ENCODE measurements at places on chromosomes 11 and 22. TPM values are rescaled to one million over a fixed set of nuclear protein-coding genes. Genes with fewer than 3 reads are reported as not detected.
A peak's percentile ranks its signal among the peaks of the same experiment; 100 is the strongest.

PLAAT5 gene
- total RNA-seq: not detected

FHIP1B gene
- total RNA-seq: 135 TPM

VSTM5 gene
- 1.1 TPM for total RNA-seq

SNX32 gene
- 1.7 TPM for total RNA-seq

BEST1 gene
- 3.4 TPM for total RNA-seq

ABCC8 gene
- total RNA-seq: 301 TPM

OOSP2 gene
- not detected for total RNA-seq

OR52R1 gene
- total RNA-seq: not detected

SHISAL1 gene
- 1.8 TPM for total RNA-seq

CNIH2 gene
- total RNA-seq: not detected

USP2 gene
- 61.8 TPM for total RNA-seq

MIOX gene
- total RNA-seq: not detected

APIP gene
- 14.3 TPM for total RNA-seq

OR52J3 gene
- total RNA-seq: not detected

- no peak for DNase-seq
- H3K4me3 ChIP-seq: no peak overlapping the region
- no peaks in the 10 kb centered on the region for H3K27me3 ChIP-seq
- H3K36me3 ChIP-seq: no peaks in the 10 kb centered on the region
Measured at GRCh38 chr22:24445481-24446259, 18.3 kb downstream of the ADORA2A start.

DNA sequence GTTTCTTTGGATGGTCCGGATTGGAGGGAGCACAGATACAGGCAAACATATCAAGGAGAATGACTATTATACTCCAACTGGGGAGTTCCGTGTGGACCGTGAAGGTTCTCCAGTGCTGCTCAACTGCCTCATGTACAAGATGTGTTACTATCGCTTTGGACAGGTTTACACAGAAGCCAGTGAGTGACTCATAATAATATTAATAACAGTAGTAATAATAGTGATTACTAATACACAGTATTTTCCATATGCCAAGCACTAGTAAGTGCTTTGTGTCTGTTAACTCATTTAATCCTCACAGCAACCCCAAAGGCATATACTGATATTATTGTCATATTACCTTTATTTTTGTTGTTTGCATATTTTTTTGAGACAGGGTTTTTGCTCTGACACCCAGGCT lies 6.6 kb upstream of the CHEK1 start:
- H3K36me3 ChIP-seq: peaks cover 84% of the 10 kb centered on the region
- no peak for DNase-seq
- H3K27me3 ChIP-seq: no peaks in the 10 kb centered on the region
- no peak overlapping the region for H3K4me3 ChIP-seq

DNA sequence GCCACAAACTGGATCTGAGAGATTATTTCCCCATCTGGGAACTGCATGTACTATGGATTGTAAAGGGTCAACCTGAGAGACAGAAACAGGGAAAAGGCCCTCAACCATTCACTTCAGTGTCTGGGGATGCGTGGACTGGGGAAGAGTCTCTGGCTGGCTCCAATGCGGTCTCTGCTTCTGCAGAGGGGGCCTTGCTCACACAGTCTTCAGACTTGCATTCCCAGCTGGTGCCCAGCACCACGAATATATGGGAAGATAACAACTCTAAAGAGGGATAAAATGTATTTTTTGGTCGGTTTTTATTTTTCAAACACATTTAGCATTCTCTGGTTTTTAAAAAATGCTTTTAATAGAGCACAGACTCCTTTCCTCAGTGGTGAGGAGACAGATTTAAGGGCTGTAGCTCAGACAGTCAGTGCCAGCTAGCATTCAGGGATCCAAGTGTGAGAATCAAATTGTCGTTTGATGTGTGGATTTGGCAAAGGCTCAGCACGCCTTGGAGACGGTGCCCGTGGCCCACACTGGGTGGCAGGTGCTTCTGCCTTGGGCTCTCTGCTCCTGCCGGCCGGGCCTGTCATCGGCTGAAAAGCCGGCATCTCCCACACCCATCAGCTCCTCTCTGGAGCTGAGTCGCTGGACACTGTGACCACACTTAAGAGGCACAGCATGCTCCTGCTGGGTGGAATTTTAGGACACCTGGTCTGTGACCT lies 8.0 kb upstream of the EFCAB6 start:
- DNase-seq: peak; percentile 14
- H3K27ac ChIP-seq: no peak overlapping the region
- H3K36me3 ChIP-seq: no peaks in the 10 kb centered on the region
- no peaks in the 10 kb centered on the region for H3K4me1 ChIP-seq
- H3K27me3 ChIP-seq: no peaks in the 10 kb centered on the region

DNA sequence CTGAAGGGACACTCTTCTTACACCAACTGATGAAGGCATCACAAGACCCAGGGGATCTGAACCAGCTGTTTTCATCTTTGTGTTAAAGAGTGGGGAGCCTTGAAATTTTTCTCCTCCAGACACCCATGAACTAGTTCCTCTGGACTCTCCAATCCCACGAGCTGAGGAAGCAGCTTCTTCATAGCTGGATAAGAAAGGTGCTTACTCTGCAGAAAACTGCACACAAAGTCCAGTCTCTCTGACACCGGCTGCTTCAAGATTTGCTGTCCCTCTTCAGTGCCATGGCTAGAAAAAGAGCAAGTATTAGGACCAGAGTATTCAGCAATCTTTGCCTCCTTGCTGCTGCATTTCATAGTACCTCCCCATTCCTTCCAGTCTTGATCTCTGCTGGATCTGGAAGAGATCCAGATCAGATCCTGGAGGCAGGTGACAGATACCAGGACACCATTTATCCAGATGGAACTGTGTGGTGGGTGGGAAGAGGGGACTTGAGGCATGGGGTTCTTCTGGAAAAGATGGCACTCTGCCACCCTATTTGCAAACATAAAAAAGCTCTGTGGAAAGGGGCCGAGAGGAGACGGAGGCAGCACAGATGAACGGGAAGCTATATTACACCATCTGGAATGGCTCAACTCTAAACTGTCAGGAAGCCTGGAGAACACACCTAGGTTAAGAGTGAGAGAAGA lies 25.5 kb downstream of the IL18BP start:
- no peaks in the 10 kb centered on the region for H3K27me3 ChIP-seq
- H3K4me1 ChIP-seq: no peaks in the 10 kb centered on the region
- DNase-seq: no peak
- no peak overlapping the region for H3K27ac ChIP-seq
- H3K4me3 ChIP-seq: no peak overlapping the region

DNA sequence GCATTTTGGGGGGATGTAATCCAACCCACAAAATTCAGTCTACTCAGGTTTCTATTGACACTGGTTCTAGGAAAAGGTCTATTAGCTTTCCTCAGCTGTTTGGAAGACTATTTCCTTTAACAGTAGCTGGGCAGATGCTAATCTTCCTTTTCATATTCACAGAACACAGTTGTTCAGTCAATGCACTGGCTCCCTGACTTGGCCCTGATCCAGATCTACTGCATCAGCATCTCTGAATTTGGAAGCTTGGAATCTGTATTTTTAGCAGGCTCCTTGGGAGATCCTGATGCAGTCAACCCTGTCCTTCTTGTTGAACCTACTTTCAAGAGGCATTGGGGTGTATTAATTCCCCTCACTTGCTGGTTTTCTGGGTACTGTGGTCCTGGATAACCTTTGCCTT lies 6.3 kb downstream of the HTATIP2 start:
- H3K36me3 ChIP-seq: no peaks in the 10 kb centered on the region
- no peak overlapping the region for H3K4me3 ChIP-seq
- no peak overlapping the region for H3K27ac ChIP-seq
- no peaks in the 10 kb centered on the region for H3K27me3 ChIP-seq
- peaks cover 37% of the 10 kb centered on the region for H3K4me1 ChIP-seq
- no peak for DNase-seq

GRCh38 chr22:36727110-36727509 lies 23.6 kb upstream of the CACNG2 start:
- no peaks in the 10 kb centered on the region for H3K4me1 ChIP-seq
- no peak overlapping the region for H3K4me3 ChIP-seq
- no peaks in the 10 kb centered on the region for H3K27me3 ChIP-seq
- no peaks in the 10 kb centered on the region for H3K36me3 ChIP-seq
- no peak for DNase-seq

- H3K27me3 ChIP-seq: no peaks in the 10 kb centered on the region
- no peak overlapping the region for H3K27ac ChIP-seq
- H3K4me1 ChIP-seq: no peaks in the 10 kb centered on the region
- no peak for DNase-seq
- H3K4me3 ChIP-seq: no peak overlapping the region
Measured at GRCh38 chr22:29443452-29443851, 5.1 kb downstream of the RFPL1 start.

DNA sequence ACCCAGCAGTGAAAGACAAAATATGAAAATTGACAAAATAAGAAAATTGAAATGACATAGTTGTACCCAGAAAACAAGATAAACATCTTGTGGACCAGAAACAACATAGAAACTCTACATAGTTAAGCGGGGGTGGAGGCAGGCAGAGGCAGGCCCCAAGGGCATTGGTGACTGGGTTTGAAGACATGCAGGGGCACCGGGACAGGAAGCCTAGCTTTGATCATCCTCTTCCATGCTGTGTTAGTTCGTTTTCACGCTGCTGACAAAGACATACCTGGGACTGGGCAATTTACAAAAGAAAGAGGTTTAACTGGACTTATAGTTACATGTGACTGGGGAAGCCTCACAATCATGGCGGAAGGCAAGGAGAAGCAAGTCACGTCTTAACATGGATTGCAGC lies 33.5 kb upstream of the CRTAM start:
- no peaks in the 10 kb centered on the region for H3K4me1 ChIP-seq
- no peaks in the 10 kb centered on the region for H3K36me3 ChIP-seq
- H3K27ac ChIP-seq: no peak overlapping the region
- H3K4me3 ChIP-seq: no peak overlapping the region
- no peaks in the 10 kb centered on the region for H3K27me3 ChIP-seq
- DNase-seq: no peak

DNA sequence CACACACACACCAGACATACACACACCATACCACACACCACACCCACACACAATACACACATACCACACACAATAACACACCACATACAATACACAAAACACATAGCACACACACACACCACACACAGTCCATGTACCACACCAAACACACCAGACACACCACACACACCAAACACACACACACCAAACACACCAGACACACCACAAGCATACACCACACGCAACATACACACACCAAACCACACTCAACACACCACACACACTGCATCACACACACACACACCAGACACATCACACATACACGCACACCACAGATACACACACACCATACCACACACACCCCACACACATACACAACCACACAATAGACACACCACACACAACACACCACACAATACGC lies 54.8 kb downstream of the IGSF9B start:
- no peak for DNase-seq
- no peaks in the 10 kb centered on the region for H3K4me1 ChIP-seq
- H3K36me3 ChIP-seq: no peaks in the 10 kb centered on the region
- no peaks in the 10 kb centered on the region for H3K27me3 ChIP-seq
- H3K27ac ChIP-seq: no peak overlapping the region

GRCh38 chr22:27631641-27632040 lies 169.9 kb downstream of the MN1 start:
- H3K27ac ChIP-seq: no peak overlapping the region
- H3K4me1 ChIP-seq: no peaks in the 10 kb centered on the region
- no peak overlapping the region for H3K4me3 ChIP-seq
- no peaks in the 10 kb centered on the region for H3K27me3 ChIP-seq
- DNase-seq: no peak
- no peaks in the 10 kb centered on the region for H3K36me3 ChIP-seq

- no peaks in the 10 kb centered on the region for H3K27me3 ChIP-seq
- no peak overlapping the region for H3K4me3 ChIP-seq
- H3K4me1 ChIP-seq: no peaks in the 10 kb centered on the region
Measured at GRCh38 chr11:93579187-93579751, 36.1 kb upstream of the SMCO4 start.

DNA sequence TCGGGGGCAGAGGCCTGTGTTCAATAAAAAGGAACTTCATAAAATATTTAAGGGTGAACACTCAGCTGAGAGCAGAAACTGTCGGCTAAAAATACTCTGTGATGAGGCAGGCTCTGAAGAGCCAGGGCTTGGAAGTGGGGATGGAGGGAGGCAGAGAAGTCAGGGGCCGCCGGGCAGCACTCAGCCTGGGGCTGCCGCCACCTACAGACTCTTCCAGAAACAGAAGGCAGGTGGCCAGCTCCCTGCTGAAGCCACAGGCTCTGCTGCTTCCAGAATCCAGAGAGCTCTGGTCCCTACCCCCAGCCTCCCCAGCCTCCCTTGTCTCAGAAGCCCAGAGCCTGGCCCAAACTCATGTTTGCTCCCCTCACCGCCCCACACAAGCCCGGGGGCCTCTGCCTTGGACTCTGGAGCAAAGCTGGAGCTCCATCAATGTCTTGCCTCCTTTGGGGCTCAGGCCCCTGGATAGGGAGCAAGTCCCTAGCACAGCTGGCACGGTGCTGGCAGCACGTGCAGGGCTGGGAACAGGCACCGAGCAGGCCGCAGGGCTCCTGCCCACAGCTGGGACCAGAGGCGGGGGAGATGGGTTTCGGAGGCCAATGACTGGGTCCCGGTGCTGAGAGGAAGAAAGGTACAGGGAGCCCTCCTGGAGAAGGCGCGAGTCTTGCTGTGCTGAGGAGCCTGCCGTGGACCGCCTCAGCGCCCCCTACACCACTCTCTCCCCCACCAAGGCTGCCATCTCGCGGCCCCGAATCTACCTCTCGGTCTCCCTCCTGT lies 8.2 kb downstream of the LRFN4 start:
- DNase-seq: no peak
- H3K27me3 ChIP-seq: no peaks in the 10 kb centered on the region
- no peaks in the 10 kb centered on the region for H3K36me3 ChIP-seq
- no peak overlapping the region for H3K4me3 ChIP-seq

- H3K4me1 ChIP-seq: peaks cover 15% of the 10 kb centered on the region
Measured at GRCh38 chr11:47389577-47390421, 11.5 kb upstream of the SPI1 start.

GRCh38 chr11:2118677-2119076 lies 20.5 kb downstream of the IGF2 start:
- H3K4me1 ChIP-seq: no peaks in the 10 kb centered on the region
- H3K4me3 ChIP-seq: no peak overlapping the region
- H3K27ac ChIP-seq: no peak overlapping the region
- DNase-seq: no peak
- no peaks in the 10 kb centered on the region for H3K27me3 ChIP-seq

DNA sequence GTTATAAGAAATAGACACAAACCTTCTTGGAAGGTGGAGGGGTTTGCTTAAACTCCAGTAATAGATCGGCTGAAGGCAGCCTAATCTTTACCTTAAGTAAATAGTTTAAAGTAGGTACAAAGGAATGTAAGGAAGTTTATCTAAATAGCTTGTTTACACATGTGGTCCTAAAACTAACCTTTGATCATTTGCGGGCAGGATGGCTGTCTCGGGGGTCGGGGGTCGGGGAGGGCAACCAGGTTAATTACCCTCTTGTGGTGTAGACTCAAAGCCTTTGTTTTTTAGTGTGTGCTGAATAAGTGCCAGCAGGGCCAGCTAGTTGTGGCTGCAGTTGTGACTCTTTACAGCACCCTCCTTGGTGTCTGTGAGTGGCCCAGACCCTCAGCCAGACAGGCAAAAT lies 256.9 kb upstream of the SESN3 start:
- H3K4me3 ChIP-seq: no peak overlapping the region
- H3K27ac ChIP-seq: no peak overlapping the region
- H3K36me3 ChIP-seq: no peaks in the 10 kb centered on the region

- no peak overlapping the region for H3K27ac ChIP-seq
- DNase-seq: no peak
- no peaks in the 10 kb centered on the region for H3K36me3 ChIP-seq
- no peak overlapping the region for H3K4me3 ChIP-seq
- no peaks in the 10 kb centered on the region for H3K4me1 ChIP-seq
- H3K27me3 ChIP-seq: no peaks in the 10 kb centered on the region
Measured at GRCh38 chr11:70552167-70553150, 154.1 kb downstream of the CTTN start.
